ENCODE measurements at places on chromosomes 12 and 14.

DNA sequence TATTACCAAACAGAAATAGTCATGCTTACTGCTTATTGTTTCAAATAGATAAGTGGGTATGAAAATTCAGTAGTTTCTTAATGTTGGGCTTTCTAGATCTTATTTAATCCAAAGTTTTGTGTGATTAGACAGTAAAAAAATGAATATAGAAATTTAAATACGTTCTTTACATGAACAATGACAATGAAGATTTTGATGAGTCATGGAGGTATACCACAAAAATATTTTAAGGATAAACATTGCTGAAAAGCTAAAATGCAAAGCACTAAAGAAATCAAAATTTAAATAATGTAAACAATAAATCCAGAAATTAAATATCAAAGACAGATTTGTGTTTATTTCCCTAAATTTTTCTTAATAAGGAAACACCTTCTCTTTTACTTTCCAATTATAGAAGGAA is 78.3 kb downstream of the PIK3C2G start:
- DNase-seq, result no peak

DNA sequence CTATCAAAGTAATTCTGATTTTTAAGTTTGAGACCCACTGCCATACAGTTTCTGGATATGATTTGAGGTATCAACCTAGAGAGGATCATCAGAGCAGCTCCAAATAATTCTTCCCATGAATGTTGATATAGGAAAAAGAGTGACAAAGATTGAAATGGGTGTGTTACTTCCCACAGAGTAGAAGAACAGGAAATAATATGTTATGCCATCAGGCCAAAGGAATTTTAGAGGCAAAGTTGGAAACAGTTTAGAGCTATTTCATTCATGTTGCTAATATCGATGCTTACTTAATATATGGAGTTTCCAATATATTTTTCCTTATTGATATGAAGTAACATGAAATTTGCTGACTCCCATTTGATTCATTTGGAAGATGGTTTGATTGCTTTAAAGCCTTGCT is 8.9 kb upstream of the MSRB3 start:
- no peak for DNase-seq

- no peak for DNase-seq
Measured at GRCh38 chr14:51540364-51540763, 111.3 kb upstream of the FRMD6 start.

- no peak for DNase-seq
Measured at GRCh38 chr12:52245962-52246569, 13.0 kb downstream of the KRT7 start.

GRCh38 chr14:57364659-57365450 is 25.5 kb upstream of the NAA30 start:
- no peak for DNase-seq

GRCh38 chr12:84079626-84080025 is 833.0 kb downstream of the SLC6A15 start:
- DNase-seq, result no peak

DNA sequence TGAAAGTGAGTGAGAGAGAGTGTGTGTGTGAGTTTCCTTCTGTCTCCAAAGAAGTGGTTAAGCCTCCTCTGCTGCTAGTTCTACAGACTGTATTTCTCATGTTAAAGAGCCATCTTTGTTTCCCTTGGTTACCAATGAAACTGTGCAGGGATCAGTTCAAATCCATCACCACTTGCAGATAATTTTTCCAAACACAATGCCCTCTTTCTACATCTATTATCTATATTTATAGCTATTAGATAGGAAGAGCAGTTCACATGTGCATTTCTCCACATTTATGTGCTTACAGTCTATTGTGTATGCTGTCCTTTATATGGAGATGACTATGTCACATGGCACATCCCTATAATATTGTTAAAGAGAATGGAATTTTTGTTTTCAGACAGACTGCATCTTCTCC is 2.2 kb upstream of the DAAM1 start:
- no peak for DNase-seq

GRCh38 chr14:85883966-85884365 is 354.0 kb downstream of the FLRT2 start:
- no peak for DNase-seq

DNA sequence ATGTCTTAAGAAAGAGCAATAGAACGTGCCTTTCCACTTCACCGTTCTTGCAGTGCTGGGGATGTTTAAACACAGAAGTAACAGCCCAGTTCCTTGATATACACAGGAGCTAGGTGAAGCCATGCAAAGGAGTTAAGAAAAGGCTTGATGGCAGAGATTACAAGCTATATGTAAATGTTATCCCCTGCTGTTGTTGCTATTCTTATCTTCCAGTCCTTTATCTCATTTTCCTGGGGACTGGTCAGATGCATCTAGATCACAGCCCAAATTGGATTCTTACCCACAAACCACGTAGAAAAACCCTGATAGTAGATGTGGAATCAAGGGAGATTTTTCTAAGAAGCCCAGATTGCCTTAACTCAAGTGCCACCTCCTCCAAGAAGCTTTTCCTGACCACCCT is 5.5 kb downstream of the ASCL1 start:
- DNase-seq, result no peak

DNA sequence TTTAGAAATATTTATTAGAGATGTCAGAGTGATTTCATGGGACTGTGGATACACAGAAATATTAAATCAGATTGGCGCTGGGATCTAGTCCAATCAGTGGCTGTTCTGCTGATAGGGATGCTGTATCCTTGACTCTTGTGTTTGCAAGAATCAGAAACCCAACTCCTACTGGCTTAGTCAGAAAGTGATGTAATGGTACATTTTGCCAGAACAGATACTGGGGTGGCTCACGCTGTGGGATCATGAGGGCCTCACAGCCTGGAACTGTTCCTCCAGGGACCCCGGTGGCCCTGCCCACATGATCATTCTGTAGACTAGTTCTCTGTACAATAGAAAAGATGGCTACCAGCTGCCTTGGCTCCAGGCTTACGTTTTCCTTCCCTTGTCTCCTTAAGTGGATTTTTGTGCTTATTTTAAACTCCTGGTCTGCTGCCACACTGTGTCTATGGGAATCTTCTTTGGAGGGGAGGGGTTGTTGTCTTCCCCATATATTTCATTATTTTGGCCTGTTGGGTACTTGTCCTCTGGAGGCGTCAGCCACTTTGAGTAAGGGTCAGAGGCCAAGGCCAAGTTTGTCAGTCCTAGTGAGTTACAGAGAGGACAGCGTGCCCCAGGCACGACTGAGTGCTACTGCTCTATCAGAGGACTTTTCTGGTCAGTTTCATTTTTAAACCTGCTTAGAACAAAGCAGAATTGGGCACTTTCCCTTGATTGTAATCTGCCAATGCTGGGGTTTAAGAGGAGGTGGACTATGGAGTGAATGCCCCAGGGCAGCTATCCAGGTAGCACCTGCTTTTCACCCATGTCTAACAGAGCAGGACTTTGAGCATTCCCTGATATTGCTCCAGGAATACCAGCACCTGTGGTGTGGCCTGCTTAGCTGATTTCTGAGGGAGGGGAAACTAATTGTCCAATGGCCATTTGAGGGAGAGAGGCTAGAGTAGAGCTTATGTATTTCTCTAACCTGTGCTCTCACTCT is 164.3 kb downstream of the SLC5A8 start:
- no peak for DNase-seq

GRCh38 chr14:63283884-63284248 is 34.9 kb downstream of the GPHB5 start:
- DNase-seq, result no peak

GRCh38 chr14:96265383-96266095 is 9.5 kb downstream of the BDKRB1 start:
- DNase-seq, result no peak

- no peak for DNase-seq
Measured at GRCh38 chr14:97838986-97839385, 1041.8 kb downstream of the VRK1 start.

GRCh38 chr14:61733972-61734371 is 28.2 kb upstream of the SNAPC1 start:
- no peak for DNase-seq

GRCh38 chr12:57198329-57198728 is 18.3 kb upstream of the NXPH4 start:
- no peak for DNase-seq

GRCh38 chr12:99413751-99414150 is 233.8 kb upstream of the GARIN6 start:
- no peak for DNase-seq

DNA sequence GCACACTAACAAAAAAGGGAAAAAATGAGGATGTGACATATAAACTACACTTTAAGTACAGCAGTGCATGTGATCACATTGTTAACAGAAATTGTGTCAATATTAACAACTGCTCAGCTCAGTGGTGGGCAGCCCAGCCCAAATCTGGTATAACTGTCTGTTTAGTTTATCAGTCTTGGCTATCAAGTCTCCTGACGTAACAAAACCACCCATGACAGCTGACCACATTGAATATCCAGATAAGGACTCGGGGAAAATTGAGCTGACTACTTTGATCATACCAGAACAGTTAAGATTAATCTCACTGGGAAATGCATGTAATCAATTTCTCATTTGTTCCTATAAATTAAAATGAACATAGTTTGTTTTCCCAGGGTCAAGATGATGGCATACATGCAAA is 396.6 kb downstream of the SNAPC1 start:
- no peak for DNase-seq

DNA sequence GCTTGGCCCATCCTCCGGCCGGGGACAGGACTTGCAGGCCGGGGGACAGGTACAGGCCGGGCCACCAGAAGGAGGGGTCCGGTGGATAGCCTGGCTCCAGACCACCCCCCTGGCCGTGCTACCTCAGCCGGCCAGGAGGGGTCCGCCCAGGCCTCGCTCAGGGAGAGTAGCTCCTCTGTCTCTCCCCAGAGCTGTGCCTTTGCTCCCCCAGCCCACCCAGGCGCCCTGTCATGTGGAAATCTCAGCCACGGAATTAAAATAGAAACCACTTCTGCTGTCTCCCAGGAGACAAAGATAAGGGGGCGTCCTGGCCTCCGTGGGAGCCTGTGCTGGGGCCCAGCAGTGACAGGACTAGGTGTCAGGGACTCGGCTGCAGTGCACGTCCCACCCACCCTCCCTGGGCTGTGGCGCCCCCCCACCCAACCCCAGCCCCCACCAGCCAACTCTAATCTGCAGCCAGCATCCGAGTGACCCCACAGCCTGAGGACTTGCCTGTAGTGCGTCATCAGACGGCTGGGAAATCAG is 3.3 kb upstream of the CRIP2 start:
- DNase-seq, result no peak

DNA sequence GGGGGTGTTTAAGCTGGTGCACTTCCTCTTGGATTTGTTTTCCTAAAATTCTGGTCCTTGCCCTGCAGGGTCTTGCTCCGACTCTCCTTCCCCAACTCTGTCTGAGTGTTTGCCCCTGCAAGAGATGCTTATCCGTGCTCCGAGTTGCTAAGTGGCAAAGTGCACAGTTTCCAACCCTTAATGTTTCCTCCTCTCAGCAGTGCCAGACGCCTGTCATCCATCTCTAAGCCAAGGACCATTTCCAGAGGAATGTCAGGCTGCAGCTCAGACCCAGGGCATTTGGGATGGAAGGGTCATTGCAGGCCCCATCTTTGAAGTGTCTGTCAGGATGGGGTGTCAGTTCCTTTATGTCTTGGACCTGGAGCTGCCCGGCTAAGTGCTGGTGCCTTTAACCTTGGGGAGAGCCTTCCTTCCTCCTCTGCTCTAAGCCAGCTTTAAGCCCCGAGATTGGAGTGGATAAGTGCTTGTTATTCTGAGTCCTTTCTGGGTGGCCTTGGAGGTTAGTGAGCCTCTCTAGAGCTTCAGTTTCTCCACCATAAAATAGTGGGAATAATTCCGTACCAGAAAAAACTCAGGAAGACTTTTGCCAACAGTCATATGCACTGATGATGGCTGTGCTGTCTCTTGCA is 15.0 kb downstream of the WNT5B start:
- DNase-seq, result no peak

DNA sequence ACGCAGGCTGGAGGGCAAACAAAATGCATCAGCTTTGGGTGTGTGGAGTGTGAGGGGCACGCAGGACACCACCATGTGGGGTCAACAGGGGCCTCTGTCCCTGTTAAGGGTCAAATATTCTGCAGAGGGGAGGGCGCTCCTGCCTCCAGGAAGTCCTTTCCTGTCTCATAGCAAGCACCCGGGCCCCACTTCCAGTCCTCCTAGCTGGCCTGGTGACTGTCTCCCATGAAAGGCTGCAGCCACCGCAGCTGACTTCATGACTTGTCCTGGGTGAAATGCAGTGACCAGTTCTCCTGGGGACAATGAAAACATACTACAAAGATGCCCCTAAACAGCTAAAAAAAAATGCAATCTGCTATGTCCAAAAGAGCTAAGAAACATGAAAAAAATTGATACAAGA is 53.6 kb downstream of the LGMN start:
- DNase-seq, result no peak

GRCh38 chr14:102980409-102980810 is 57.9 kb downstream of the AMN start:
- DNase-seq, result no peak

DNA sequence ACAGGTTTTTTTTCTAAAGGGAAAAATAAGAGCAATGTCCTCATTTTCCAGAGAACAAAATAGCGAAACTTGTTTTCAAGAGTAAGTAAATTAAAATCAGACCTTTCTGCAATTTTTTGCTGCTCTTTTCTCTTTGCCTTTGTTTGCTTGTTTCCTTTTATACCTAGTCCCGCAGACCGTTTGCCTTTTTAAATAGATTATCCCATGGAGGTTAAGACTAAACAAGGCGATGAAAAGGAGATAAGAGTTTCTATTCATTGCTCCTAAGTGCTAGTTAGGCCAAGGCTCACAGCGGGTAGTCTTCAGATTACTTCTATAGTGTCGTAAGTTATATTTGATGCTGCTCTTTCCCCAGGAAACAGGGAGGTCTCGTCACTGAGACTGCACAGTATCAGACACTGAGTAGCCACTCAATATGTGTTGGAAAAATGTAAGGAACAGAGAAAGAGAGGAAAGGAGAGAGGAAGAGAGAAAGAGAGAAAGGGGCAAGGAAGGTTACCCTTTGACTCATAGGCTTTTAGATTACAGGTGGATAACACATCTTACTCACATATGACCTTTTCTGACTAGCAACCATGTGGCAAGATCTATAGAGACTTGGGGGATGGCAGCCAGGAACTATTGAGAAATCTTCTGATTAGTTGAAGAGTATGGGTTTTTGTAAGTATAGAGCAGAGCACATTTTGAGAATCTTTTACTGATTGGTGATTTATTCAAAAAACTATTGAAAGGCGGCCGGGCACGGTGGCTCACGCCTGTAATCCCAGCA is 107.5 kb upstream of the PARP11 start:
- no peak for DNase-seq

DNA sequence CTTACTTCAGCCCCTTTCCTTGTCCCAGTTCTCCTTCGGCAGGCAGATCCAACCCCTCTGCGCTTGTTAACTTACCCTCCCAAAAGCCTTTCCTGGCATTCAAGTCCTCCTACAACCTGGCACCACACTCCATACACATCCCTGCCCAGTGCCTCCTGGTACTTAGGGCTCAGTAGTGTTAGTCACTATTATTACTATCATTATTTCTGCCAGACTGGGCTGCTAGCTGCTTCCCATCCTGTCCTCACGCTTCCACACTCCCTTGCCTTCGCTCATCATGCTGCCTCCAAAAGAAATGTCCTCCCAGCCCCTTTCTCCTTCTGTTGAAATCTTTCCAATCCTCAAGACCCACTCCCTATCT is 1.6 kb upstream of the HDAC7 start:
- DNase-seq, result no peak

Data from hematopoietic multipotent progenitor cell (in vitro differentiated cells).